Ascending aorta (tissue), 2 donors: ENCODE measurements at places on chromosomes 11 and 22. TPM values are rescaled to one million over a fixed set of nuclear protein-coding genes. Genes with fewer than 3 reads are reported as not detected.

GRCh38 chr11:12666915-12667314 lies 7.3 kb upstream of the TEAD1 start:
- H3K4me3 ChIP-seq: no peak overlapping the region
- no peak overlapping the region for H3K27ac ChIP-seq
- H3K36me3 ChIP-seq: no peaks in the 10 kb centered on the region
- no peaks in the 10 kb centered on the region for H3K4me1 ChIP-seq
- H3K27me3 ChIP-seq: peaks cover 5% of the 10 kb centered on the region

- no peak overlapping the region for H3K4me3 ChIP-seq
- no peak for DNase-seq
- no peaks in the 10 kb centered on the region for H3K27me3 ChIP-seq
- H3K27ac ChIP-seq: no peak overlapping the region
- H3K4me1 ChIP-seq: no peaks in the 10 kb centered on the region
These were observed 96.2 kb downstream of the RASSF10 start for GRCh38 chr11:13105237-13105844.

DNA sequence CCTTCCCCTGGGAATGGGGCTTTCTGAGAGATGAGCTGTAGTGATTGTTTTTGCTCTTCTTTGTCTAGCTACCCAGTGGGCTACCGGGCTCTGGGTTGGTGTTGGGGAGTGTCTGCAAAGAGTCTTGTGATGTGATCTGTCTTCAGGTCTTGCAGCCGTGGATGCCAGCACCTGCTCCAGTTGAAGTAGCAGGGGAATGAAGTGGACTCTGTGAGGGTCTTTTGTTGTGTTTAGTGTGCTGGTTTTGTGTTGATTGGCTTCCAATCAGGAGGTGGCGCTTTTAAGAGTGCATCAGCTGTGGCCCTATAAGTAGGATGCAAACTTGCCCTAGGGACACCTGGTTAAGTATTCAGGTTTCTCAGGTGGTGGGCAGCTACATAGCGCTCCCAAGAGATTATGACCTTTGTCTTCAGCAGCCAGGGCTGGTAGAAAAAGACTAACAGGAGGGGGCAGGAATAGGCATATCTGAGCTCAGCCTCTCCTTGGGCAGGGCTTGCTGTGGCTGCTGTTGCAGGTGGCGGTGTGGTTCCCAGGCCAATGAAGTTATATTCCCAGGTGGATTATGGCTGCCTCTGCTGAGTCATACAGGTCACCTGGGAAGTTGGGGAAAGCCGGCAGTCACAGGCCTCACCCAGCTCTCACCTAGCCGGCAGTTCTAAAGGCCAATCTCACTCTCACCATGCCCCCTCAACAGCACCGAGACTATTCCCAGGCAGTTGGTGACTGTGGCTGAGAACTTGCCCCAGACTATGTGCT lies 315.7 kb upstream of the C11orf87 start:
- H3K27me3 ChIP-seq: no peaks in the 10 kb centered on the region
- H3K27ac ChIP-seq: no peak overlapping the region
- H3K4me3 ChIP-seq: no peak overlapping the region
- DNase-seq: no peak

DNA sequence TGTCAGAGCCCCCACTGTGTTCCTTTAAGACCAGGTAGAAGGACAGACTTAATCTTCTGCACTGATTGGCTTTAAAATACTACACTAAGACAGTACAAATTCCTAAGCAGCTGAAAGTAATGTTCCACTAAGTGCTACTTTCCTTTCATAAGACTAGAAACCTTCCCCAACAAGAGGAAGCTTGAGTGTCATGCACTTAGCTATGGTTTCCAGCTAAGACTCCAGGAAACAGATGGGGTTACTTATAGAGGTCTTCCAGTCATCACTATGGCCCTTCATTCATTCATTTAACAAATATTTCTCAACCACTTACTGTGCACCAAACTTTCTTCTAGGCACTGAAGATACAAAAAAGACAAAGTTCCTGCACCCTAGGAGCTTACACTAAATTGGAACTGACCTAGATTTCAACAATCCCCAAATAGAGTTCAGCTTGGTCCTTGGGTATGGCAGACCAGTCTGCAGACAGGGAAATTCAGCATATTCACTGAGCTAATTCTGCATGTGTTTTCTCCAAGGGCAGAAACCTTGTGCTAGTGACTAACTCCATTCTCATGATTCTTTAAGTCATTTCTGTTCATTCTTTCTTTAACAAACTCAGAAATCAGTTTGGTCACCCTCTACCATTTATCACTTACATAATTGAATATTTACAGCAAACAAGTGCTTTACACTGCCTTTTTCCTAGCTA lies 178.4 kb upstream of the MTNR1B start:
- H3K27ac ChIP-seq: no peak overlapping the region
- H3K4me3 ChIP-seq: no peak overlapping the region
- H3K36me3 ChIP-seq: no peaks in the 10 kb centered on the region
- DNase-seq: no peak
- H3K27me3 ChIP-seq: no peaks in the 10 kb centered on the region

- H3K27me3 ChIP-seq: no peaks in the 10 kb centered on the region
- DNase-seq: peak; percentile 92
- peaks cover 62% of the 10 kb centered on the region for H3K4me1 ChIP-seq
- no peaks in the 10 kb centered on the region for H3K36me3 ChIP-seq
- H3K27ac ChIP-seq: peak overlapping the region; percentile 86
These were observed 93.8 kb upstream of the BLID start for GRCh38 chr11:122209619-122210366.

- no peaks in the 10 kb centered on the region for H3K36me3 ChIP-seq
- H3K27me3 ChIP-seq: no peaks in the 10 kb centered on the region
- DNase-seq: no peak
- H3K27ac ChIP-seq: no peak within 1 kb of the TSS
These were observed at the start of gene KRTAP5-11 for GRCh38 chr11:71582309-71582895. Gene KRTAP5-11 (minus strand): TSS chr11:71582875. CDS start chr11:71582837, 38 bp downstream.

DNA sequence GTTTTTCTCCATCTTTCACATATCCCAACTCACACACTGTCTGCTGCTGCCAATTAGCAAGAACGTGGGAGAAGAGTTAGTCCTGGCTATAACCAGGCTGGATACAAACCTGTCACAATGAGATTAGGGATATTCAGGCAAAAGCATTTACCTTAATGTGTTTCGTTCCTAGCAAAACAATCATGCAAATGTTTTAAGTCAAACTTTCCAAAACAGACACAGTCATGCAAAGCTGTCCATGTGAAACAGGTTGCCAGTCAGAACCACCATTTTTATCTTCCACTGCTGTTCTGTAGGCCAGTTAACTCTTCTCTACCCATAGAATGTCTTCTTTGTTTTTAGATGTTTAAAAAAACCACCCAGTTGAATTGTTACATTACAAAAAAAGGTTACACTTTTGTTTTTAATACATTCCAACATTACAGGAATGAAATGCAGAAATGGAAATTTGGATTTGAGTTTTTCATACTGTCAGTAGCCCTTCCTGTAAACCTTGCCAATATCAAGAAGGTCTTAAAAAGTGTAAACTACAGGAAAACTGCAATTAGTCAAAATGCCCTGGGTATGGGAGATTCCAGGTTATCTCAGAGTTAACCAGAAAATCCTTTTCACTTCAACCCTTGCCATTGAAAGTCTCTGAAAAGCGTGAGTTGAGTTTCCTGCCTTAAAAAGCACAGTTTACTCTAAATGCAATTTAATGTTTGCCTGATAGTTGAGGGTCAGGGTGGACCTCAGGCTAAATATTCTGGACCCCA lies 34.2 kb upstream of the LDLRAD3 start:
- H3K4me1 ChIP-seq: no peaks in the 10 kb centered on the region
- H3K27ac ChIP-seq: no peak overlapping the region

- H3K4me1 ChIP-seq: no peaks in the 10 kb centered on the region
- H3K36me3 ChIP-seq: no peaks in the 10 kb centered on the region
- no peak overlapping the region for H3K4me3 ChIP-seq
- H3K27ac ChIP-seq: no peak overlapping the region
- DNase-seq: no peak
These were observed 100.8 kb upstream of the MTMR2 start for GRCh38 chr11:96024666-96025065.

DNA sequence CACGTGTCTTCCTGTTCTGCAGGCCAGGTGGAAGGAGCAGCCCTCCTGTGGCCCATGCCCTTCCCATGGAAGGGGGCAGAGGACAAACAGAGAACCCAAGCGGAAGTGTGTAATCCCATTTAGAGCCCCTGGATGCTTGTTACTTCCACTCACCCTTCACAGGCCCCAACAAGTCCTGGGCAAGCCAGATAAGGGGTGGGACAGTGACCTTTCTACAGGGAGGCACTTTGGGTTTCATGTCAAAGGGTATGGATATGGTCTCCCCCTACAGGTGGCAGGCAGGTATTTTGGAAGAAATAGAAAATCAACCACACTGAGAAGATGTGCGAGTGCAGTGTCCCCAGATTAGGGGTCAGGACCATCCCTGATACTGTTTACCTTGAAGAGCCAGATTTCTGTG lies 11.4 kb downstream of the MPEG1 start:
- H3K4me1 ChIP-seq: peaks cover 18% of the 10 kb centered on the region
- no peak for DNase-seq
- no peaks in the 10 kb centered on the region for H3K27me3 ChIP-seq
- H3K4me3 ChIP-seq: no peak overlapping the region
- no peaks in the 10 kb centered on the region for H3K36me3 ChIP-seq
- H3K27ac ChIP-seq: peak overlapping the region; percentile 40

GRCh38 chr11:83285151-83285770 lies 906 bp downstream of the CCDC90B start:
- no peaks in the 10 kb centered on the region for H3K36me3 ChIP-seq
- H3K4me3 ChIP-seq: peak overlapping the region; percentile 87
- peak overlapping the region; percentile 98 for H3K27ac ChIP-seq
- DNase-seq: no peak
- peaks cover 20% of the 10 kb centered on the region for H3K4me1 ChIP-seq

DNA sequence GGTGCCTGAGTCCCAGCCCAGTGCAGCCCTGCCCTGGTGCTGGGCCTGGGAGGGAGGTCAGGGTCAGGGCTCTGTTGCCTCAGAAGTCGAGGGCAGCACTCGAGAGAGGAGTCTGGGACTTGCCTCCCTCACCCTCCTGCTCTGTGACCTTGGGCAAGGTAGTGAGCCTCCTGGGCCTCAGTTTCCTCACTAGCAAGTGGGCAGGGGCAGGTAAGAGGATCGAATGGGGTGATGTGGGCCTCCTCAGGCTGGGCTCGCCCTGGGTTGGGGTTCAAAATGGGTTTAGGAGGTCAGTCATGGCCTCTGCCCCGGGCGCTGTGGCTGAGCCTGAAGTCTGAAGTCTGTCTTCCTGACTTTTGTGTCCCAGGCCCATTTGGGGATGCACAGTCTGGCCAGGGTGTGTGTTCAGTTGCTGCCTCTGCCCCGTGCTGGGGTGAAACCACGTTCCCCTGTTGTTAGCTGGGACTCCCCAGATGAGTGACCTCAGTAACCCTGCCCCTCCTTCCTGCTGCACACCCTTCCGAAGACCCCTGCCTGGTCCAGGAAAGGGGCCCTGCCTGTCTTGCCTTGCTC lies 40.9 kb upstream of the CELSR1 start:
- H3K4me1 ChIP-seq: peaks cover 26% of the 10 kb centered on the region
- H3K4me3 ChIP-seq: peak overlapping the region; percentile 91
- no peaks in the 10 kb centered on the region for H3K27me3 ChIP-seq
- H3K27ac ChIP-seq: peak overlapping the region; percentile 17
- no peaks in the 10 kb centered on the region for H3K36me3 ChIP-seq
- DNase-seq: no peak

DNA sequence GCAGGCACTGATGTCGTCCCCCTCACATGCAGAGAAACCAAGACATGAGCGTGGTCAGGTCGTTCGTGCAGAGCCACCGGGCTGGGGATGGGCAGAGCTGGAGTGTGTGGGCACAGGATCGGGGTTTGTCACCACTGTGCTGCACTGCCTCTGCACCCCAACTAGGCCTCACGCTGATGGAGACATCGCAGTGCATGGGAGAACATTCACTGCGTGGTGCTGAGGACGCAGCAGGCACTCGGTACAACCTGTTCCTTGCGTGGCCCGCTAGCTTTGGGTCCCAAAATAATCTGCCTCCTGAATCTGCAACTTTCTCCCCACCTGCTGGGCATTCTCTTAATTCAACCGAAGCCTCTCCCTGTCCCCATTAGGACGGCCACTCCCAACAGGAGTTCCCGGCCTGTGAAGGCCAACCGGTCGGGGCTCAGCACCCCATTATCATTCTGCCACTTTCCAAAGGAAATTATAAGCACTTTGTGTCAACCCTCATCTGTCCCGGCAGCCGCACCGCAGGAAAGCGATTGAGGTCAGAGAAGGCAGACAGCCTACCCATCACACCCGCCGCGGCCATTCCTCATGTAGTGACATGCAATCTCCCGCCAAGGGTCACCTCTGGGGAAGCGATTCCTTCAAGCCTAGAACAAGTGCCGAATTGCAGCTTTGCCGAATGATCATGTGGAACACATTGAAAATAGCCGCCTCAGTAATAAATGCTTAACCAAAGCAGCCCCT lies 490.4 kb downstream of the MN1 start:
- H3K4me1 ChIP-seq: peaks cover 5% of the 10 kb centered on the region
- H3K36me3 ChIP-seq: no peaks in the 10 kb centered on the region
- H3K4me3 ChIP-seq: no peak overlapping the region
- no peak for DNase-seq

- H3K27ac ChIP-seq: peak overlapping the region; percentile 93
- H3K27me3 ChIP-seq: no peaks in the 10 kb centered on the region
- peaks cover 8% of the 10 kb centered on the region for H3K4me1 ChIP-seq
- H3K36me3 ChIP-seq: no peaks in the 10 kb centered on the region
These were observed 160.5 kb upstream of the GRK3 start for GRCh38 chr22:25403811-25404471.

GRCh38 chr11:67674442-67674871 lies at the start of gene ALDH3B2:
Gene ALDH3B2 (minus strand): TSS chr11:67674623. CDS start chr11:67666935, 7,688 bp downstream.
- H3K27ac ChIP-seq: no peak within 1 kb of the TSS
- no peak within 1 kb of the TSS for H3K4me3 ChIP-seq
- H3K27me3 ChIP-seq: no peaks in the 10 kb centered on the region

- DNase-seq: no peak
- H3K4me3 ChIP-seq: no peak overlapping the region
- H3K4me1 ChIP-seq: no peaks in the 10 kb centered on the region
- H3K27me3 ChIP-seq: no peaks in the 10 kb centered on the region
- no peaks in the 10 kb centered on the region for H3K36me3 ChIP-seq
- H3K27ac ChIP-seq: no peak overlapping the region
These were observed 20.6 kb downstream of the ELFN2 start for GRCh38 chr22:37406441-37407235.

The OR4S2 gene
- not detected for total RNA-seq

The AIFM3 gene
- not detected for total RNA-seq

The LARGE1 gene
- total RNA-seq: 40.6 TPM

The TPCN2 gene
- 24.9 TPM for total RNA-seq

The OR8D4 gene
- not detected for total RNA-seq

The OR5B21 gene
- total RNA-seq: not detected

The TRIM48 gene
- total RNA-seq: not detected

The VSIG2 gene
- not detected for total RNA-seq

The EXPH5 gene
- 1.1 TPM for total RNA-seq

The CARD18 gene
- not detected for total RNA-seq

The PGM2L1 gene
- total RNA-seq: 8.4 TPM

The HMOX1 gene
- total RNA-seq: 27.1 TPM
